ENCODE measurements at places on chromosomes 5 and 9. TPM values are rescaled to one million over a fixed set of nuclear protein-coding genes. Genes with fewer than 3 reads are reported as not detected.

DNA sequence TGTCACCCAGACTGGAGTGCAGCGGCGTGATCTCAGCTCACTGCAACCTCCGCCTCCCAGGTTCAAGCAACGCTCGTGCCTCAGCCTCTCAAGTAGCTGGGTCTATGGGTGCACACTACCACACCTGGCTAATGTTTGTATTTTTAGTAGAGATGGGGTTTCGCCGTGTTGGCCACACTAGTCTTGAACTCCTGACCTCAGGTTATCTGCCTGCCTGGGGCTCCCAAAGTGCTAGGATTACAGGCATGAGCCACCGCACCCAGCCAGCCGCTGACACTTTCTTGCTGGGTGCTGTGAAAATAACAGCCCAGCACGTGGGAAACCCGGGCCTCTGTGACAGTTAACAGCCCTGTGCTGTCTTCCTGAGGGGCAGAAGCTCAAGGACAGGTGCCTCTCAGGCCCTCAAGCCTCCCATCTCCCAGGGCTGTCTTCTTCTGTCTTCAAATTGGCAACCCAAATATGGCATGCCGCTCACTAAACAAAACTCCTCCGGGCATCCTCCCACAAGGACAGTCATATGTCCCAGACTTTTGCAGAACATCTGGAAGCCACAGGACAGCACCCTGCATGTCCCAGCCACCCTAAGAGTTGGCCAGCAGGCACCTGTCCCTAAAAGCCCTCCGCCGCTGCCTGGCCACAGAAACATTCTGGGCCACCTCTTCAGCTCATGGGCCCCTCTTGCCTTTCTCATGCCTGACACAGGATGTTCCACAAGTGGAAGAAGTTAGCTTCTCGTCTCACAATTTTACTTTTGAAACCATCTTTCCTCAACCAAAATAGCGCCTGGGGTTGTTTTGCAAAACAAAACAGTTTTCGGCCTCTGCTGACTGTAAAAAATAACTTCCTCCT, 233.6 kb downstream of the SYK start:
- DNase-seq, result no peak

- no peak for DNase-seq
Measured at GRCh38 chr5:74649421-74649973, 9.0 kb upstream of the ENC1 start.

GRCh38 chr9:12604164-12604821, 88.9 kb upstream of the TYRP1 start:
- no peak for DNase-seq

DNA sequence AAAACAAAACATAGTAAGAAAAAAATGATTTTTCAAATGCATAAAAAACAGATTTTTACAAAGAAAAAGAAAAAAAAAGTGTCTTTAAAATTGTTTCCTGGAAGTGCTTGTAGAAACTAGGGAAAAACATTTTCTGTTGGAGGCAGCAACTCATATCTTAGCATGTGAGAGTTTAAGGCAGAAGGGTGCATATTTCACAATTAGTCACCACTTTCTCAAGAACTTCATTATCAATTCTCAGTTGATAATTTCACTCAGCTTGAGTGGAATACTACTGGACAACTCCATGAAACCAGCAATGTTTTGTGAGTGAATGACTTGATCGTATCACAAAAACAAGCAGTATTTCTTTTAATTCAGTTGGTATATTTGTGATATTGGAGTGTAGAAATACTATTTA, 508.3 kb upstream of the DAB2 start:
- DNase-seq, result no peak

Gene SH3GLB2
- polyA plus RNA-seq, result 118 TPM

- DNase-seq, result no peak
Measured at GRCh38 chr5:137696481-137696880, 39.4 kb downstream of the KLHL3 start.

Data from right renal pelvis (tissue), 4 donors.